Progenitor cell of endocrine pancreas (in vitro differentiated cells): ENCODE measurements at places on chromosomes 2 and 18. TPM values are rescaled to one million over a fixed set of nuclear protein-coding genes. Genes with fewer than 3 reads are reported as not detected.

GRCh38 chr2:45802499-45803138 lies 151.1 kb downstream of the PRKCE start:
- no peak overlapping the region for H3K27ac ChIP-seq
- DNase-seq: no peak
- H3K27me3 ChIP-seq: peaks cover 18% of the 10 kb centered on the region
- H3K4me1 ChIP-seq: no peaks in the 10 kb centered on the region
- no peaks in the 10 kb centered on the region for H3K36me3 ChIP-seq
- no peak overlapping the region for H3K4me3 ChIP-seq

Gene ANKRD36B
- 67.8 and 77.0 TPM in 2 replicates for total RNA-seq

GRCh38 chr2:222897898-222898297 lies 37.1 kb downstream of the ACSL3 start:
- peaks cover 6% of the 10 kb centered on the region for H3K36me3 ChIP-seq
- H3K4me1 ChIP-seq: peaks cover 14% of the 10 kb centered on the region
- H3K27me3 ChIP-seq: no peaks in the 10 kb centered on the region
- H3K27ac ChIP-seq: no peak overlapping the region
- no peak for DNase-seq

Gene MRO
- 0.13 TPM in 1 of 2 replicates, not detected in the other for total RNA-seq

Gene DPP4
- total RNA-seq: 3.2 and 3.3 TPM in 2 replicates

GRCh38 chr2:129748653-129749052 lies 230.8 kb upstream of the RAB6C start:
- DNase-seq: no peak
- H3K4me1 ChIP-seq: peaks cover 8% of the 10 kb centered on the region
- H3K27ac ChIP-seq: no peak overlapping the region

GRCh38 chr2:217393585-217394032 lies 533.7 kb upstream of the TNP1 start:
- DNase-seq: no peak
- H3K36me3 ChIP-seq: peaks cover 10% of the 10 kb centered on the region
- no peaks in the 10 kb centered on the region for H3K27me3 ChIP-seq
- peaks cover 5% of the 10 kb centered on the region for H3K4me1 ChIP-seq

Gene SERPINB8
- total RNA-seq: 3.1 and 5.4 TPM in 2 replicates

DNA sequence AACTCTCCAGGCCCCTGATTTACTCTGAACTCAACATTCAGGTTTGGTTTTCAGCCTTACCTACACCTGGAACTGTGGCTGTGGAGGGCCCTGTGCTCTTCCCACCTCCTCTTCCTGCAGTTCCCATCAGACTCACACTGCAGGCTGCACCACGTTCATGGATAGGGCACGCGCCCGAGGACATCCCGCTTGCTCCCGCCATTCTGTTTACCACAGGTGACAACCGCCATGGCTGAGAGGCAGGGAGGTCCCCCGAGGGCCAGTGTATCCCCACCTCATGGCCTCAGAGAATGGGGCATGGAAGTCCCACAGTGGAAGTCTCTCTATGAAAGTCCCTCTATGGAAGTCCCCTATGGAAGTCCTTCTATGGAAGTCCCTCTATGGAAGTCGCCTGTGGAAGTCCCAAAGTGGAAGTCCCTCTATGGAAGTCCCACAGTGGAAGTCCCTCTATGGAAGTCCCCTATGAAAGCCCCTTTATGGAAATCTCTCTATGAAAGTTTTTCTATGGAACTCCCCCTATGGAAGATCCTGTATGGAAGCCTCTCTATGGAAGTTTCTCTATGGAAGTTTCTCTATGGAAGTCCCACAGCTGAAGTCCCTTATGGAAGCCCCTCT lies 358.4 kb upstream of the SALL3 start:
- DNase-seq: no peak
- no peak overlapping the region for H3K4me3 ChIP-seq
- H3K27ac ChIP-seq: no peak overlapping the region
- peaks cover 7% of the 10 kb centered on the region for H3K27me3 ChIP-seq

DNA sequence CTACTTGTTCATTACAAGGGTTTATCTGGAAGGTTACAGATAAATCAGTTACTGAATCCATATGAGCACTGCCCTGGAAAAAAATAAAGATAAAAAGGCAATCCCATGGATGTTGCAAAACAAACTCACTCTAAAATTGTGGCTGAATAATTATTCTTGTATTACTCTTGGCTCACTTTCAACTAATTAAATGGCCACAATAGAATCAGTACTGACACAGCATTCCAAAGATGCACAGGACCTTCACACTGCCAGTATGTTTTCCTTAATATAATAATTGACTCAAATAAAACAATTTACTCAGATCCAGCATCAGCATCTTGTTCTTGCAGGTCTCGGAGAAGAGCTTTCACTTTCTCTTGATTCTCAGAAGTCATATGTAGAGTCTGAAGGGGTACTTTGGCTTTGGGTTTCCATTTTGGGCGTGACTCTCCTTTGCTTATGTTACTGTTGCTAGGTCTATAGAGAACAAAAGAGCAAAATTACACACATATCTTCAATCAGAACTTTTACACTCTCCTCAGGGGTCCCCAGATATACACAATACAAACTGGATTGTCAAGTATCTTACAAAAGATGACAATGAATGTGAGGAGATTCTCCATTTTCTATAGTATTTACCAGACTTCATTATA lies 12.6 kb downstream of the DHX57 start:
- H3K27ac ChIP-seq: no peak overlapping the region
- no peak overlapping the region for H3K4me3 ChIP-seq
- H3K36me3 ChIP-seq: peaks cover 41% of the 10 kb centered on the region

GRCh38 chr18:10851824-10852319 lies 297.5 kb downstream of the PIEZO2 start:
- H3K4me1 ChIP-seq: peaks cover 14% of the 10 kb centered on the region
- H3K36me3 ChIP-seq: no peaks in the 10 kb centered on the region
- H3K27me3 ChIP-seq: peaks cover 44% of the 10 kb centered on the region
- no peak overlapping the region for H3K4me3 ChIP-seq
- H3K27ac ChIP-seq: no peak overlapping the region
- DNase-seq: no peak

Gene CHST10
- 22.1 TPM in 2 replicates for total RNA-seq

GRCh38 chr2:12120281-12121150 lies 374.1 kb downstream of the LPIN1 start:
- no peak overlapping the region for H3K4me3 ChIP-seq
- no peak overlapping the region for H3K27ac ChIP-seq
- no peaks in the 10 kb centered on the region for H3K27me3 ChIP-seq
- DNase-seq: no peak
- H3K36me3 ChIP-seq: no peaks in the 10 kb centered on the region
- H3K4me1 ChIP-seq: no peaks in the 10 kb centered on the region

Gene NT5DC4
- total RNA-seq: not detected in 2 replicates

Gene ANKRD30B
- not detected in 2 replicates for total RNA-seq

Gene C2orf72
- 9.7 and 11.1 TPM in 2 replicates for total RNA-seq

- H3K4me1 ChIP-seq: peaks cover 33% of the 10 kb centered on the region
- H3K4me3 ChIP-seq: no peak overlapping the region
- H3K27ac ChIP-seq: no peak overlapping the region
These were observed 131.5 kb downstream of the NCK2 start for GRCh38 chr2:105876191-105876590.

- H3K4me3 ChIP-seq: no peak overlapping the region
- H3K36me3 ChIP-seq: no peaks in the 10 kb centered on the region
- no peak for DNase-seq
- no peak overlapping the region for H3K27ac ChIP-seq
These were observed 116.6 kb upstream of the NOSTRIN start for GRCh38 chr2:168685600-168686451.

- H3K4me3 ChIP-seq: no peak overlapping the region
- no peaks in the 10 kb centered on the region for H3K27me3 ChIP-seq
- no peak overlapping the region for H3K27ac ChIP-seq
- no peaks in the 10 kb centered on the region for H3K36me3 ChIP-seq
- peaks cover 1% of the 10 kb centered on the region for H3K4me1 ChIP-seq
- no peak for DNase-seq
These were observed 95.8 kb downstream of the PTPRM start for GRCh38 chr18:7662866-7663265.

GRCh38 chr2:179954026-179954425 lies 53.1 kb downstream of the CWC22 start:
- H3K27me3 ChIP-seq: no peaks in the 10 kb centered on the region
- H3K36me3 ChIP-seq: peaks cover 19% of the 10 kb centered on the region
- no peak overlapping the region for H3K4me3 ChIP-seq
- no peaks in the 10 kb centered on the region for H3K4me1 ChIP-seq
- H3K27ac ChIP-seq: no peak overlapping the region
- DNase-seq: no peak
